ENCODE measurements at places on chromosomes 3 and 15.

DNA sequence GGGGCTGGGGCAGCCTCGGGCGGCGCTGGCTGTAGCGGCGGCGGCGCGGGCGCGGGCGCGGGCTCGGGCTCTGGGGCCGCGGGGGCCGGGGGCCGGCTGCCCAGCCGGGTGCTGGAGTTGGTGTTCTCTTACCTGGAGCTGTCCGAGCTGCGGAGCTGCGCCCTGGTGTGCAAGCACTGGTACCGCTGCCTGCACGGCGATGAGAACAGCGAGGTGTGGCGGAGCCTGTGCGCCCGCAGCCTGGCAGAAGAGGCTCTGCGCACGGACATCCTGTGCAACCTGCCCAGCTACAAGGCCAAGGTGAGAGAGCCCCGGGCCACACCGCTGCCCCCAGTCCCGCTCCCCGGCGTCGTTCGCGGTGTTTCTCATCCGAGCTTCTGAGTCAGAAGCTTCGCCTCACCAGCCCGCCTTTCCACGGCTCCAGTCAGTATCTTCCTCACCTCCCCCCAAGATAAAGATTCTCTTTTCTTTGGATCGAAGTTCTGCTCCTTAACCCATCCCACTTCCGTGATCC lies 600 bp downstream of the FBXO45 start:
- peak; percentile 48 for DNase-seq

DNA sequence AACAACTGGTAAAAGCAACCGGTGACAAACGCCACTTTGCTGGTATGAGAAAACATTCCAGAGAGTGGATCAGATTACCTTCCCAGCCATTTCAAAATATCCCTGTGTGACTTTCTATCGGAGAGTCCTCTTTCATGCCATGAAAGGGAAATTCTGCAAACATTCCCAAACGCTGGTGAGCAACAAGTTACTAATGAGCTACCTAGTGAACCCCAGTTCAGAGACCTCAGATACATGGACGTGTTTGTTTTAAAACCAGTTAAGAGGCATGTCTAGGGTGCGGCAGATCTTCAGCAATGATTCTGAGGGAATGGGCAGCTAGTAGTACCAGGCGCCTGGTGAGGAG lies 418.2 kb upstream of the NR2F2 start:
- no peak for DNase-seq

GRCh38 chr3:182710557-182711157 lies 82.6 kb upstream of the ATP11B start:
- DNase-seq: peak; percentile 54

GRCh38 chr15:76861815-76862397 lies 43.2 kb downstream of the SCAPER start:
- no peak for DNase-seq

DNA sequence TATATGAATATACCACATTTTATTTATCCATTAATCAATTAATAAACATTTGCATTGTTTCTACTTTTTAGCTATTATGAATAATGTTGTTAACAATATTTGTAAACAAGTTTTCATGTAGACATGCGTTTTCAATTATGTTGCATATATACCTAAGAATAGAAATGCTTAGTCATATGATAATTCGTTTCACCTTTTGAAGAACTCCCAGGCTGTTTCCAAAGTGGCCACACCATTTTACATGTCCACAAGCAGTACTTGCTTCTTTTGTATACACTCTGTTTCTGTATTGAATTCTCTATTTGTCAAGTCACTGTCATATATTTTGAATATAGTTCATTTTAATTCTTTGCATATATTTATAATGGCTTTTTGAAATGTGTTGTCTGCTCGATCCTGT lies 206.9 kb upstream of the ZBTB20 start:
- DNase-seq: no peak

DNA sequence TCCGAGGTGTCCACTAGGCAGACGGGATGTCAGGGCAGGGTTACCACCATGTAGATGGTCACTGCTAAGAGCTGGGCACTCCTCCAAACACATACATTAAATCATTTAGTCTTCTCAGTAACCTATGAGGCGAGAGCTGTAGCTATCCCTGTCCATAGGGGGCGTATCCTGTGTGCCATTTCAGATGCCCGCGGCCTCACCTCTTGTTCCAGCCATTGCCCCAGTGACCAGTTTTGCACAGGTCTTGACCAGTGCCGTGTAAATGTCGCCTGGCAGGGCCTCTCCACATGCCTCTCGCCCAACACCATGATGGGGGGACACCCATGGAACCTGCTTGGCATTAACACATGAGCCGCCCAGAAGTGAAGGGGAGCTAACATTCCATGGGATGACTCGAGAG lies 20.8 kb upstream of the SRP14 start:
- DNase-seq: no peak

GRCh38 chr15:20353966-20354883 lies 187.4 kb downstream of the GOLGA6L6 start:
- no peak for DNase-seq

DNA sequence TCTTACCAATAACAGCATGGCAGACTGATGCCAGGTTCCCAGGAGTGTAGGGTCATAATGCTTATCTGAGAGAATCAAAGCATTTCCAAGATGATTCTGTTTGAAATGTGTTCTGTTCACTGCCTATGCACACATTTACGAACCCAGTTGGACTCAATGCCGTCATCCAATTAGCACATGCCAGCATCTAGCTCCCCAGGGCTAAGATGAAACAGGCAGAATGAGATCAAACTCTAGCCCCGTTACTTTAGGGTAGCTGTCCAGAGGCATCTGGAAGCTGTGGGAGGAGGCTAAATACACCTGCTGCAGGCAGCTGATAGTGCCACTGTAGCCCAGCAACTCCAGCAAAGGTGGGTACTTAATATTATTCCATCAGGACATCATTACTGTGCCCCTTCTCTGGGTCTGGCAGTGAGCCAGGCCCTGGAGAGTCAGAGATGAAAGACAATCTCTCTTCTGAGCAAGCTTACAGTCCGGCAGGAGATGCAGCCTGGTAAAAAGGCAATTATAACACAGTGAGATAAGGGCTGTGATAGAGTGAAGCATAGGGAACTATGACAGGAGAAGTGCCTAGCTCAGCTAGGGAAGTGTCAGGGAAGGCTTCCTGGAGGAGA lies 156.4 kb upstream of the PPP2R3A start:
- peak; percentile 92 for DNase-seq

- no peak for DNase-seq
Observed at GRCh38 chr3:144028798-144029411, 57.3 kb downstream of the DIPK2A start.

- no peak for DNase-seq
Observed at GRCh38 chr15:35067496-35068347, 17.4 kb downstream of the NANOGP8 start.

GRCh38 chr3:71977525-71977924 lies 192.6 kb upstream of the PROK2 start:
- DNase-seq: no peak

- no peak for DNase-seq
Observed at GRCh38 chr3:78665776-78666469, 1101.9 kb downstream of the ROBO1 start.

DNA sequence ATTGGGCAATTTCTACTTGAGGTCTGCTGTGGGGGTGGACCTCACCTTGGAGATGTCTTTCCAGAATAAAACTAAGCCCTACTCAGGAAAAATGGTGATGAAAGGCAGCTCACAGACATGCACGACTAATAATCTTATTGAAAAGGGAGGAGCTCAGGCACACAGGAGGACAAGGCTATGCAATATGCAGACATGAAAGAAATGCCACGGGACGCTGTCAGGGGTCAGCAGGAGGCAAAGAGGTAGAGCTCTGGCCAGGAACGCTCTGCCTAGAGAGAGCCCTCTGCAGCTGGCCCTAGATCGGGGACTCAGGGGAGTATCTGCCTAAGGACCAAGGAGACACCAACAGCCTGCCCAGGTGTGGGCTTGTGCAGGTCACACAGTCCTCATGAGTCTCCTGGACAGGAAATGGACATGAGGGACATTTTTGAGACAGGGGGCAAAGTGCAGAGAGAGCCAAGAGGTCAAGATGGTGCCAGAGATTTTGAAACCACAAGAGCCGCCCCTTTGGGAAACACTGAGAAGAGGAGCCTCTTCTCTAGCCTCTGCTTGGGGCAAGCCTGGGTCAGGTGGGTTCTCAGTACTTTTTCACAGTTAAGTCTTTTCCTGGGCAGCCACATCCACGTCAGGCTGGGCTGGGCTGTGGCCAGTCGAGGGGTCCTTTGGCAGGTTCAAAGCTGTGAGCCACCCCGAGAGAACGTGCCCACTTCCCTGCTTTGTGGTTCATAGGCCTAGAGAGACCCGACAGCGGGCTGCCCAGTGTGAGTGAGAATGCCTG lies 23.2 kb downstream of the EAF1 start:
- no peak for DNase-seq

- no peak for DNase-seq
Observed at GRCh38 chr3:111352585-111352984, 189.4 kb upstream of the CD96 start.

- no peak for DNase-seq
Observed at GRCh38 chr3:65600888-65601287, 437.8 kb downstream of the MAGI1 start.

GRCh38 chr3:98730886-98731537 lies 32.1 kb upstream of the ST3GAL6 start:
- DNase-seq: no peak

- no peak for DNase-seq
Observed at GRCh38 chr15:63915873-63916771, 82.4 kb upstream of the HERC1 start.

DNA sequence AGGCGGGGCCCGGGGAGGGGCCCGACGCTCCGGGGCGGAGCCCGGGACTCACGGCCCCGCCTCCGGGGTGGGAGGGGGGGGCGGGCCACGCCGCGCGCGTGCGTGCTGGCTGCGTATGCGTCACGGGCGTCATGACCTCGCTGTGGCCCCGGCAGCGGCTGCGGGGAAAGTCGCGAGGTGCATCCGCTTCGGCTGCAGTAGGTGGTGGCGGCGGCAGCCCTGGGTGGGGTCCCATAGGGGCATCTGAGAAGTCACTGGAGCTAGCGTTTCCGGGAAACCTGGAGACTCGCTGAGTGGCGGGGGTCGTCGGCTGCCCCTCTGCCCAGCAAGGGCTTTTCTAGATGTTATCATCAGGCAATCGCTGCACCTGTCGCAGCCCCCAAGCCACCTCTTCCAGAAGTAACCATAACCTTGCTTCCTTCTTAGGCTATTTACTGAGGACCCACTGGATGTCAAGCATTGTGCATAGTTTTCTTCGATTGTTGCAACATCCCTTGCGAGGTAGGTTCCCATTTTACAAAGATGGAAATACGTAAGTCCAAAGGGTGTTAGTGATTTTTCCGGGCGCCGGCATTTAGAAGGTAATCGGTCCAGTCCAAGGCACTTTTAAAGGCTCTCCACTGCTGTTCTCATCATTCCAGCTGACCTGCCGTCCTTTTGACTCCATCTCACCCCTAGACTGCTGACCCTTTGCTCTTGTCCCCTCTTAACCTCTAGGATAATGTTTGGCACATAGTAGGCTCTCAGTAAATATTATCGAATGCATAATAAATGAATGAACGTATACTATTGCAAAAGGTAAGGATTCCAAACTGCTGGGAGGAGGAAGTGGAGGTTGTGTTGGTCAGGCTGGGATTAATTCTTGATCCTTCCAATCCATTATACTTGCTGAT lies at the start of gene GDPGP1:
Gene GDPGP1, plus strand, starts transcription at position 114 of the 893 bp plus-strand sequence. CDS start 6,700 bp downstream, outside the sequence.
- peak; percentile 72 for DNase-seq

DNA sequence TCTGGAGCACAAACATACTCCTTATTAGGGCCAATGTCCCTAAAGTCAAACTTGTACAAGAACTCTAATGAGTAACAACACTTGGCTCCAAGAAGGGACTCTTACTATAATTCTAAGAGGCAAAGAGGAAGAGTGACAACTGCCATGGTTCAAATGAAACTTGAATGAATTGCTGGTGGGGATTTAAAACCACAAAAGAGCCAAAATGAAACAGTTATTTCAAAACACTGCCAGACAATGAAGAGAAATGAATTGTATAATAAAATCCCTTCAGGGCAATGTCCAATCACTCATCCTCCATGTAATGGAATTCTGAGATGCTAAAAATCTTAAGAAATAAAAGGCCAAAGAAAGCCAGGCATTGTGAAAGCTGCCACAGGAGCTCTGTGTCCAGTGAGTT lies 14.2 kb downstream of the THRB start:
- no peak for DNase-seq

DNA sequence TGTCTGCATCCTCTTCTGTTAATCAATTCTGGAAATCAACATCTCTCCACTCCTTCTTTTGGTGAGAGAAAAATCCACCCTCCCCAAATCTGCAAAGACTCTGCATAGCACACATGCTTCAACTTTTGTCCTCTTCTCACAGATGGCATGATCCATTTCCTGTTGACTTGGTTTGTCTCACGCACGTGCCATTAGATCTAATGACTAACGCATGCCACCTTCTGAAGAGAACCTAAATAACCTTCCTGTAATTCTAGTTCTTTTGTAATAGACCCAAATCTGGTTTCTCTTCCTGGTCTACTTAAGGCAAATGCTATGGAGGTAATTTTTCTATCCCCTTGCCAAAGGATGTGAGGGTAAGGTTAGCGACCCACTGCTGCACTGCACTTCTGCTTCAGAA lies 51.0 kb upstream of the ATOSA start:
- DNase-seq: no peak

DNA sequence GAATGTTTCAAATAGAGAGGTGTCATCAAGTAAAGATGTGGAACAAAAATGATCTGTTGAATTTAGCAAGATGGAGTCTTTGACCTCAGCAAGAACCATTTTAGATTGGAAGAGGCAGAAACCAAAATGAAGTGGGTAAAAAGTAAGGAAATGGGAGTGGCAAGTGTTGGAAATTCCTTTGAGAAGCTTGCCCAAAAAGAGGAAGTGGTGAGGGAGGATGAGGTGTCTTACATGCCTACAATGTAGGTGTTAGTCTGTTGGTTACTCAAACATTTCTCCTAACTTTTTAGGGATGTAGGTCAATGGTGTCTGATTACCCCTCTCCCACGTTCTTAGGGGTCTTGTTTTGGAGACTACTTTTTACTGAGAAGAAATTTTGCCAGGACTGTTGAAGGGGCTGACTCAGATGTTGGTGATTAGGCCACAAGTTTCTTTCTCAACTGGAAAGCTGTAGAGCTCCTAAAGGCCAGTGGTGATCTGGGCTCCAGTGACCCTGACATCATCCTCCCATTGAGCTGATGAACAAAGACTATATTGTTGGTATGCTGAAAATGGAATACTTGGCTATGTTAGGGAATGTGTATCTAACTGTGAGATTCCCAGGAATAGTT lies 5.1 kb downstream of the PPP2R3A start:
- DNase-seq: no peak

GRCh38 chr15:37121492-37121891 lies 21.1 kb upstream of the MEIS2 start:
- DNase-seq: no peak

- no peak for DNase-seq
Observed at GRCh38 chr15:90327311-90327710, 24.8 kb upstream of the ZNF774 start.

DNA sequence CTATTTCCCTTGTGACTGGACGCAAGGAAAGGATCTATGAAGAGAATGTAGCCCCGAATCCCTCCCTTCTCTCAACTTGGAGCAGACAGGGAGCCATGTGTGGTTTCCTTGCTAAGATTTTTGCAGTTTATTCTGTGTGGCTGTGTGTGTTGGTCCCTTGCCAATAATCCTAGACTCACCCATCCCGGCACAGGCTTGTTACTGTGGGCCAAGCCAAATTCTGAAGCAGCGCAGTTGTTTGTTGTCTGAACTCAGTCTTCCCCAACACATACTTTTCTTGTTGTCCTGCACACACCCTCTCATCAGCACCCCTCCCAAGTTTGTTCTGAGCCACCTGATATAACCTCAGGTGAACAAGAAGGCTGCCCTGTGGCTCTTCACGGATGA lies 193.3 kb upstream of the CTDSPL start:
- no peak for DNase-seq
